ENCODE measurements at places on chromosomes 7 and 10. TPM values are rescaled to one million over a fixed set of nuclear protein-coding genes. Genes with fewer than 3 reads are reported as not detected.

DNA sequence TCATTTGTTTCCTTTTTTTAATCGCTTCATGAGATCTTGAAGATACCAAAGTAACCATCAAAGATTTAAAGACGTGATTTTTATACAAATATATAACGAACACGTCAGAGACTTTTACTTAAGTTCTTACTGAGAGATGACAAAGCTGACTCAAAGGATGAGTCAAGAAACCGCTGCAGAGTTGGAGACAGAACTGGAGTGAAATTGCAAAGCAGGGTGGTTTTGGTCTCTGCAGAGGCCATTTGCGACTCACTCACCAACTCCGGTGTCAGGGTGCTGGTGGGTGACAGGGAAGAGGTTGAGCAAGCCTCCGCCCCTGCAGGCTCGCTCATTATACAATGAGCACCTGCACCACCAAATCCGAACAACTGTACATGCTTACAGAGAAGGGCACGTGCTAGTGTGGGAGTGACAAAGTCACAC is 75.2 kb downstream of the DNAJB6 start:
- peak; percentile 51 for DNase-seq

GRCh38 chr7:6379886-6380285 is 67.9 kb downstream of the DAGLB start:
- no peak for DNase-seq

DNA sequence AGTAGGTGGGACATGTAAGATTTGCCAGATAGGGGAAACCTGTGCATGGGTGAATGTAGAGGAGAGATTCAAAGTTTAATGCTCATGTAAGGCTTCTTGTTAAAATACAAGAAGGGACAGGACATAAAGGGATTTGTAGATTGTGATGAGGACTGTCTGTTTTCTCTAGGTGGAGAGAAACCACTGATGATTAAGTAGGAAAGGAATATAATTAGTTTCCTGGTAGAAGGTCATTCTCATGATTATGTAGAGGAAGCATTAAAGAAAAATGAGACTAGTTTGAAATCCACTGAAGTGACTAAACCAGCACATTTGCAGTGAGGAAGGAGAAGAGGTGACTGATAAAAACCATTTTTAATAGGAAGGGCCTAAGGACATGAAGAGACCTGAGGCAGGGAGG is 19.6 kb upstream of the MACC1 start:
- DNase-seq = no peak

- DNase-seq = no peak
Observed at GRCh38 chr7:126658684-126659083, 594.1 kb downstream of the GRM8 start.

DNA sequence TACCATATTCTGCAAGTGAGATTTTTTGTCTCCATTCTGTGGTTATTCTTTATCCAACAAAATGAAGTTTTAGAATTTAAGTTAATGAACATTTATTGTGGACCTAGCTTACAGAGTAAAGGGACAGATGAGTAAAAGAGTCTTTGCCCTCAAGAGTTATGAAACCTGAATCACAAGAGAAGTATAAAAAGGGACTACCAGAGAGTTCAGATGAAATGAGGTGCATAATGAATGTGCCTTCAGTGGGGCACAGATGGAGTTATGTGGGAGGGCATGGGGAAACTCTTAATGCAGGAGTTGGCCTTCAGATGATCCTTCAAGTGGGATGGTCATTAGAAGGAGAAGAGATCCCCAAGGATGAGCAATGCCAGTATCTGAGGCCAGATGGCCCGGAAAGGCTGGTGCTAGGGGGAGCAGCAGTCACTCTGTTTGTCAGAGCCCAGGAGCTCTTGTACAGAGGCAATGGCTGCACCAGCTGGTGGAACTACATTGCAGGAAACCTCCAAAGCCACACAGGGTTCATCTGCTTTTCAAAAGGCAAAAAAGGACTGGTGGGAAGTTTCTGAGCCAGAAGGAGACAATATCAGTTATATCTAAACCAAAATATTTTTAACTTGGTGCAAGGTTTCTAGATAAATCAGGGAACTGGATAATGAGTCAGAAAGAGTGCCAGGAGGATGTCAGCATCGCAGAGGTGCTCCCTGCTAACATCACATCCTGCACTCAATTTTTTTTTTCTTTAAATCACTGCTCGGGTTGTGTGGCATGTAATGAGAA is 162.0 kb downstream of the KLF6 start:
- no peak for DNase-seq

The AEBP1 gene
- 4.1 TPM for total RNA-seq

The SIRT1 gene
- 59.2 TPM for total RNA-seq

The PIK3CG gene
- total RNA-seq = 35.4 TPM

The GRID2IP gene
- total RNA-seq = 0.15 TPM

The HECW1 gene
- 0.52 TPM for total RNA-seq

The C7orf57 gene
- not detected for total RNA-seq

The OR6V1 gene
- total RNA-seq = not detected

All from CD4-positive, CD25-positive, alpha-beta regulatory T cell (primary cell).